ENCODE measurements at places on chromosomes 16 and 17. TPM values are rescaled to one million over a fixed set of nuclear protein-coding genes. Genes with fewer than 3 reads are reported as not detected.
A peak's percentile ranks its signal among the peaks of the same experiment; 100 is the strongest.

The DPEP2 gene
- 2.0 TPM for total RNA-seq

- H3K27me3 ChIP-seq = no peaks in the 10 kb centered on the region
- peaks cover 13% of the 10 kb centered on the region for H3K36me3 ChIP-seq
- peak overlapping the region; percentile 28 for H3K27ac ChIP-seq
- no peak for DNase-seq
- no peak overlapping the region for H3K4me3 ChIP-seq
These were observed 11.0 kb downstream of the P3H4 start for GRCh38 chr17:41800601-41801373.

DNA sequence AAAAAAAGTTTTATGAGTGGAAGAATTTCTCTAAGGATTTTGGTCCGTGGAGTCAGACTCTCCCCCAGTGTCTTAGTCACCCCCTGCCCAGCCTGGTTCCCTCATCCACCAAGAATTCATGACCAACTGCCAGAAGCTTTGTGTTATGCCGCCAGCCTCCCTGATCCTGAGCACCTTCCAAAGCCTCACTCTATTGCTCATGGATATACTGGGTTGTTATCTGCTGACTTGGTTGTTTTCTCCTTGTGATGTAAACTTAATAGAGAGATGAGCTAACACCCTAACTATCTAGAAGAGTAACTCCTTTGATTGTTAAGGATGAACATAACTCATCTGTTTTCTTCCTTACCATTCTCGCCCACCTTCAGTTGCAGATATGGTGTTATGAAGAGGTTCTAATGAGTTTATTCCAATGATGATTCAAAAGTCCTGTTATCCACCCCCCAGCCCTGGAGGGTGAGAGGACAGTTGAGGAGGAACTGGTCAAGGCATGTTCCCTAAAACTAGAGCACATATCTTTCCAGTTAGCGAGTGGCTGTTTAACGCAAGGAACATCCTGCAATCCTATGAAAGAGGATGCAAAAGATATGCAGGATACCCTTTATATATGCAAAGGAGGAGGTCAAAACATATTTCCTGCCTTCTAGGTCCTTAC is 1.5 kb upstream of the PSMD3 start:
- peaks cover 25% of the 10 kb centered on the region for H3K27me3 ChIP-seq
- H3K4me1 ChIP-seq = peaks cover 31% of the 10 kb centered on the region
- no peak overlapping the region for H3K4me3 ChIP-seq

- no peaks in the 10 kb centered on the region for H3K36me3 ChIP-seq
- no peaks in the 10 kb centered on the region for H3K4me1 ChIP-seq
- H3K4me3 ChIP-seq = no peak overlapping the region
- no peaks in the 10 kb centered on the region for H3K27me3 ChIP-seq
- DNase-seq = peak; percentile 81
- no peak overlapping the region for H3K27ac ChIP-seq
These were observed 43.3 kb downstream of the BCAS3 start for GRCh38 chr17:60720763-60721531.

The TBC1D3I gene
- total RNA-seq = not detected

Measured in esophagus muscularis mucosa (tissue), 4 donors.